ENCODE measurements at places on chromosomes 5 and 9.
A peak's percentile ranks its signal among the peaks of the same experiment; 100 is the strongest.

DNA sequence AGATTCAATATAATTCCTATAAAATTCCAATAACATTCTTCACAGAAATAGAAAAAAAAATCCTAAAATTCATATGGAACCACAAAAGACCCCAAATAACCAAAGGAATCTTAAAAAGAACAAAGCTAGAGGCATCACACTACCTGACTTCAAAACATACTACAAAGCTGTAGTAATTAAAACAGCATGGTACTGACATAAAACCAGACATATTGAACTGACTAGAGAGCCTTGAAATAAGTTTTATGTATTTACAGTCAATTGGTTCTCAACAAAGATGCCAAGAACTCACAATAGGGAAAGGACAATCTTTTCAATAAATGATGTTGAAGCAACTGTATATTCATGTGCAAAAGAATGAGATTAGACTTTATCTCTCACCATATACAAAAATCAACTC, 36.9 kb downstream of the BTNL9 start:
- DNase-seq = no peak

DNA sequence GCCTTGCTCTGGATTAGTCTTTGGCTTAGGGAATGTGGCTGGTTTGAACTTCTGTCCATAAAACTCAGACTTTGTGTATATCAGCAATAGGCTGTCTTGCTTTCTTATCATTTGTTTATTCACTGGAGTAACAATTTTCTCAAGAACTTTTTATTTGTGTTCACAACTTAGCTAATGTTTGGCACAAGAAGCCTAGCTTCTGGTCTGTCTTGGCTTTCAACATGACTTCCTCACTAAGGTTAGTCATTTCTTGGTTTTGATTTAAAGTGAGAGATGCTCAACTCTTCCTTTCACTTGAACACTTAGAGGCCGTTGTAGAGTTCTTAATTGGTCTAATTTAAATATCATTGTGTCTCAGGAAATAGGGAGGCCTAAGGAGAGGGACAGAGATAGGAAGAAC, 4.9 kb downstream of the FBXO38 start:
- DNase-seq = no peak

DNA sequence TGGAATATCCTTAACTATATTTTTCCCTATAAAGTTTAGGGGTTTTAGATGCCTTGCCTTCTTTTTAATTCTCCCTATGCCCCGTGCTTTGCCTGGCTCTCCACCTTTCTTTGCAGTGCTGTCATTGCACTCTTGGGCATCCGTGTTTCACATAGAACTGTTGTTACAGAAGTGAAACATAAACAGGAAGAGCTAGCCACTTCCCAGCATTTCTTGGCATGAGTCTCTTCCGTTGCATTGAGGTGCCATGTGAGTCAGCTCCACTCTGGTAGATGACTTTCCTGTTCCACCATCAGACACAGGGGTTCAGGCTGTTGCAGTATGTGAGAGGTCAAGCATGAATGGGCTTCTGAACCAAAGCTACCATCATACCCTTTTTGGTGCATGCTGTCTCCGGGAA, 73.4 kb downstream of the ANGPTL2 start:
- DNase-seq = peak; percentile 62

GRCh38 chr9:120369608-120370220, 210.3 kb downstream of the CDK5RAP2 start:
- DNase-seq = no peak

DNA sequence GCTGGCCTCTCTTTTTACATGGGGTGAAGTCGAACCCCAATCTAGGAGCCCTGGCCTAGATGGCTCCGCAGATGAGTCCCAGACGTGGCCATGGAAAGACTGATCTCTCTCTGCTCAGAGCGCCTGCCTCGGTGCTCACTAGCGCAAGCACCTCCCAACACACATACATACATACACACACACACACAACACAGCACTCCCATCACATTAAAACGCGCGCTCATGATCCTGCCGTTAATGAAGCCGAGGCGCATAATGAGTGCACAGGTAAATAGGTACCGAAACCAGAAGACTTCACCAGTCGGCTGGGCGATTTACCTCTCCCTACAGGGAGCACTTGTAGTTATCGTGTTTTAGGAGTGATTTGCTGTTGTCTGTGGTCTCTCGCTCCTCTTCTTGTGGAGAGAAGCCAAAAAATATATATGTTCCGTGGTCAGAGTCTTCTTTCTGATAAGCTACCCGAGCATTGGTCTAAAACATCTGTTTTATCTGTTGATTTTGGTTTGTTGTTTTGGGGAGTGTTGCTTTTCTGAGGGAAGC, 207.7 kb downstream of the MEF2C start:
- DNase-seq = no peak

- DNase-seq = peak; percentile 70
These were observed 5.0 kb downstream of the LOX start for GRCh38 chr5:122073018-122073417.

DNA sequence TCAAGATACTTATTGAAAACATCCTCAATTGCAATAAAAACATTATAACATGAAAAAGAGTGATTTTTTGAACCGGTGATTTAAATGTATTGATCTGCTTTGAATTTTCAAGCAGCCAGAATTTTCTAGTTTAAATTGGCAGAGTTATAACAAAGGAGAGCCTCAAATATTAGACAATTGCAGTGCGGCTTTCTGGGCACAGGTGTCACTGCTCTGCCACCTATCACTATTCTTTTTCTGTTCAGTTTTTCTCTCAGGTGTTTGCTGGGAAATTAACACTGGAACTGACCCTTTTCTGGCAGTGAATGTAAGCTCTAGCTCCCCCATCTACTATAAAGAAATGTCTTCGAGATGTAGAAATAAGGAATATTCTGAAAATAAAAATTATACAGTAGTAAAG, 23.0 kb downstream of the ZBED3 start:
- DNase-seq = no peak

GRCh38 chr9:129816501-129817435, 7.2 kb downstream of the TOR1A start:
- DNase-seq = no peak

- no peak for DNase-seq
These were observed 183.1 kb downstream of the GAS1 start for GRCh38 chr9:86764221-86764624.

GRCh38 chr5:74019923-74020322, 393.9 kb downstream of the ARHGEF28 start:
- DNase-seq = no peak

DNA sequence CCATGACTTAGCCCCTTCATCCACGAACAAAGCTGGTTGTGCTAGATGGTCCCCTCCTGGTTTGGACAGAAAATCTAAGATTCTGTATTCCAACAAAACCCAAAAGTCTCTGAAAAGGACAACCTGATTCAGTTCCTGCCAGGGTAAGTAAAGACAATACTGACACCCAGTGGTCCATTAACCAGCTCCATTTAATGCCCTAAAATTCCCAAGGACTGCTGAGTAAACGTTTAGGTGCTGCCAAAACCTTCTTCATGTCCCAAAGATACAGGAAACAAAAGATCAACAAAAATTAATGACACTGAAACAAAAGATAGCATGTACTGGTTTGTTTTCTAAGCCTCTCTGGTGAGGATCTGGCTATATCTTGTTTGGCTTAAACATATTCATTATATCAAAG, 25.3 kb upstream of the PPP1R2B start:
- peak; percentile 74 for DNase-seq

- DNase-seq = no peak
These were observed 18.8 kb upstream of the FAM13B start for GRCh38 chr5:138051441-138052296.

DNA sequence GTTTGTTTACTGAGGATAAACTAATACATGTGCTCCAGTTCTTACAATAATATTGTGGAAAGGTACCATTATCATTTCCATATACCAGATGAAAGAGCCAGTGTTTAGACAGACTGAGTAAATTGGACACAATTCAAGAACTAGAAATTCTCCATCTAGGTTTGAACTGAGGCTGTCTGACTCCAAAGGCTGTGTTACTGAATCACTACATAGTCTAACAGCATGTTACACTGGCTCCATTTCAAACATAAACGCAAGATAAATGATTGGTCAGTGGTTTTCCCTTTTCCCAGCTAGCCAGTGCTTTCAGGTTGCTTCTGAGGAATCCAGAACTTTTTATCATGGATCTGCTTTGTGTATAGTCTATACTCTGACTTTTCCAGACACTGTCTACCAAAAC, 8.1 kb downstream of the SPDL1 start:
- DNase-seq = no peak

DNA sequence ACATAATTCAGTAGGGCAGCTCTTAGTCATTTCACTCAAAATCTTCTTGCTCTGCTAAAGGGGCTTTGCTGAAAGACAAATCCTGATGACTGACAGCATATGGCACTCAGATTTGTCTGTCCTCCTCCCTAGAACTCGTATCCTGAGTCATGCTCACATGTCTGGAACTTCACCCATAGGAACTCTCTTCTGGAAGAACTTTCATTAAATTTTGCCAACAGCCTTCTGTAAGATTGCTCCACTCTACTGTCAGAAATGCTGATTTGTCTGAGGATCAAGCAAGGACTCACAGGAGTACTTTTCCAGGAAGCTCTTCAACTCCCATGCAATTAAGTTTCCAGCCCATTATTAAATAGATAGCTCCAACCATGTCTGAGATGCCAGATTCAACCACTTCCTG, 59.8 kb upstream of the SNX2 start:
- DNase-seq = peak; percentile 74

DNA sequence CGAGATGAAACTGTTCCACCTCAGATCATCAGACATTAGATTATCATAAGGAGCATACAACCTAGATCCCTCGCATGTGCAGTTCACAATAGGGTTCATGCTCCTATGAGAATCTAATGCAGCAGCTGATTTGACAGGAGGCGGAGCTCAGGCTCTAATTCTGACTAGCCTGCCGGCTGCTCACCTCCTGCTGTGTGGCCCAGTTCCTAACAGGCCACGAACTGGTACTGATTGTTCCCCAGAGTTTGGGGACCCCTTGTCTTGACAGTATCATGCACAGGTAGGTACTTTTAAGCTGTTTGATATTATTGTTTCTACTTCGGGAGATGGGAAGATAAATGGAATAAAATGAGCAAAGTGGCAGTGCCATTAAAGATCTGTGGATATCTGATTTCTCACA, 66.9 kb downstream of the ZCCHC7 start:
- no peak for DNase-seq

All from skin of body (tissue), 3 donors.